ENCODE measurements at places on chromosomes 3 and 15. TPM values are rescaled to one million over a fixed set of nuclear protein-coding genes. Genes with fewer than 3 reads are reported as not detected.
A peak's percentile ranks its signal among the peaks of the same experiment; 100 is the strongest.

The CIDEC gene
- total RNA-seq: 51.3 TPM

The GOLGA8T gene
- total RNA-seq: 1.5 TPM

The RPL39L gene
- total RNA-seq: 10.8 TPM

The SERPINI1 gene
- 13.8 TPM for total RNA-seq

The STRIT1 gene
- total RNA-seq: not detected

The STAB1 gene
- total RNA-seq: 124 TPM

The NGRN gene
- total RNA-seq: 59.2 TPM

The PPP1R14D gene
- total RNA-seq: not detected

DNA sequence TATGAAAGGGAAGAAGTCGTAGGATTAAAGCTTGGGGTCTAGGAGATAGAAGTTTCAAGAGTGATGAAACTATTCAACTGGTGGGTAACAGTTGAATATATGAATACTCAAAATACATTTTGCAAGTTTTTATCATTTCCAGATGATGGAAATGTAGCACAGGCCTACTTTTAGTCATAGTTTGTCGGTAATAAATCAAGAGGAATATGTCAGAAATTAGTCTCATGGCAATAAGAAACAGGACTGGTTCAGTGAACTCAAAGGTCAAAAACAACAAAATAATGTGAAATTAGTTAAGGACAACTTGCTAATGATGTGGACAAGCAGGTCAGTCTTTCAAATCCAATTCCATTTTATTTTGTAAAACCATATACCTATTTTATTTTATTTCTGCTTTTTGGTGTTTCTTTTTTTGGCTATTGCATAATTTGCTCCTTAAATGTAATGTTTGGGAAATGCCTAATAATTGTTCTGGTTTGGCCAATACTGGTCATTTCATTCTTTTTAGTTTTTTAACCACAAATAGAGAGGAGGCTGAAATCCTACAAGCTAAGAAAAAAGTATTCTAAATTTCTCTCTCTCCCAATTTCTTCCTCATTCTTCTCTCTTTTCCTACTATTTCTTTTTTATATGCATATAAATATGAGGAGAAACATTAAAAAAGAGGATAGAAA, 195.2 kb upstream of the ARHGEF26 start:
- H3K4me3 ChIP-seq: no peak overlapping the region
- no peaks in the 10 kb centered on the region for H3K27me3 ChIP-seq
- no peak overlapping the region for H3K27ac ChIP-seq
- peaks cover 6% of the 10 kb centered on the region for H3K4me1 ChIP-seq
- H3K36me3 ChIP-seq: no peaks in the 10 kb centered on the region
- DNase-seq: no peak

- H3K4me3 ChIP-seq: no peak overlapping the region
- no peak for DNase-seq
- no peaks in the 10 kb centered on the region for H3K27me3 ChIP-seq
- H3K4me1 ChIP-seq: no peaks in the 10 kb centered on the region
- H3K36me3 ChIP-seq: no peaks in the 10 kb centered on the region
These were observed 547.8 kb upstream of the EPHA6 start for GRCh38 chr3:96266395-96267190.

- peak overlapping the region; percentile 82 for H3K27ac ChIP-seq
- peaks cover 57% of the 10 kb centered on the region for H3K4me1 ChIP-seq
These were observed 1.1 kb downstream of the EAF1 start for GRCh38 chr3:15428539-15428938.

GRCh38 chr15:58568157-58568571, 136.4 kb downstream of the LIPC start:
- no peaks in the 10 kb centered on the region for H3K36me3 ChIP-seq
- no peaks in the 10 kb centered on the region for H3K27me3 ChIP-seq
- no peaks in the 10 kb centered on the region for H3K4me1 ChIP-seq

DNA sequence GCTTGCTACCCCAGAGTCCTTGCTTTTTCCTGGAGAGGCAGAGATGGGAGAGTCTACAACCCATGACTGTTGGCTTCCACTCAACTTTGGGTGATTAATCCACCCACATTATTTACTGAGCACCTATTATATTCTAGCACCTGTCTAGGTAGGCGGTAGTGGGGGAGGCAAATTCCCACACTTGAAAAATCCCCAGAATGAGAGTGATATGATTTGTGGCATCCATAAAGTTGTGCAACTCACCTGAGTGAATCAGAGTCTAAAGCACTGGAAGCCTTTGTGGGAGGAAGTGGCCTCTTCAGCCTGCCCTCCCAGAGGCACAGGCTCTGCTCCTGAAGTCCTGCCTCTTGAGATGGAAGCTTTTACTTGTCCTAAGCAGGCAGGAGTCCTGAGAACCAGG, 40.4 kb upstream of the CTNNB1 start:
- H3K4me1 ChIP-seq: no peaks in the 10 kb centered on the region
- no peaks in the 10 kb centered on the region for H3K27me3 ChIP-seq
- H3K36me3 ChIP-seq: no peaks in the 10 kb centered on the region
- DNase-seq: no peak
- no peak overlapping the region for H3K4me3 ChIP-seq

DNA sequence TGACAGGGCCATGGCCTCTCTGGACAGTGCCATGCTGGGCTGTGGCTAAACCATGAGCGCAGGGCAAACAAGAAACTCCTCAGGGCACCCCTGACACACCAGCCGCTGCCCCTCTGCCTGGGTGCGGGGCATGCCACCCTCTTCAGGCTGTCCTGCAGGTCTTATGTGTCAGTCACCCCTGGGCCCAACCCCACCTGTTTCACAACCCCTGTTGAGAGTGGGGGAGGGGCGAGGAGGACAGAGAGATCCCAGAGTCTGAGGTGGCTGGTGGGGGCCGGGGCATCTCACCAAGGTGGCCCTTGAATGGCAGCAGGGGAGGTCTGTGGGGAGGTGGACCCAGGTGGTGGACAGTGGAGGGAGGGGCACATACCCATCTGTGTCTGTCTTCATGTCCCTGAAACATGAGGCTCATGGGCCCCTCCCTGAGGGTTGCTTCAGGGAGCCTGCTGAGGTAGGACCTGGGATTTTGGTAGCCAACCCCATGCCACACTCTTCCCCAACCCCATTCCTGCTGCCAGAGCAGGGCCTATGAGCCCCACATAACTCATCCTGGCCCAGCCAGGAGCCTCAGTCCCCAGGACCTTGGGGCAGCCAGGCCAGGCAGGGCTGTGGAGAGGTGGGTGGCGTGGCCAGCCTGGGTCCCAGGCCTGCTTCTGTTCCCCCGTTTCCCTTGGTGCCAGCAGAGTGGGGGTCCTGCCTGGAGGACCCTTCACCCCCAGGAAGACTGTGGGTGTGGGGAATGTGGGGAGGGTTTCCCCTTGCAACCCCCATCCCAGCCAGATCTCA, 1.7 kb upstream of the STAB1 start:
- peaks cover 50% of the 10 kb centered on the region for H3K36me3 ChIP-seq
- H3K27ac ChIP-seq: no peak overlapping the region
- H3K4me1 ChIP-seq: peaks cover 45% of the 10 kb centered on the region

- H3K4me3 ChIP-seq: no peak overlapping the region
- no peaks in the 10 kb centered on the region for H3K4me1 ChIP-seq
- H3K27me3 ChIP-seq: no peaks in the 10 kb centered on the region
- no peak overlapping the region for H3K27ac ChIP-seq
- no peaks in the 10 kb centered on the region for H3K36me3 ChIP-seq
- no peak for DNase-seq
These were observed 187.9 kb upstream of the ATP10A start for GRCh38 chr15:26050984-26051383.

- H3K27me3 ChIP-seq: no peaks in the 10 kb centered on the region
- no peak overlapping the region for H3K27ac ChIP-seq
- no peaks in the 10 kb centered on the region for H3K36me3 ChIP-seq
- no peak overlapping the region for H3K4me3 ChIP-seq
These were observed 116.7 kb upstream of the LMOD3 start for GRCh38 chr3:69239063-69239462.

DNA sequence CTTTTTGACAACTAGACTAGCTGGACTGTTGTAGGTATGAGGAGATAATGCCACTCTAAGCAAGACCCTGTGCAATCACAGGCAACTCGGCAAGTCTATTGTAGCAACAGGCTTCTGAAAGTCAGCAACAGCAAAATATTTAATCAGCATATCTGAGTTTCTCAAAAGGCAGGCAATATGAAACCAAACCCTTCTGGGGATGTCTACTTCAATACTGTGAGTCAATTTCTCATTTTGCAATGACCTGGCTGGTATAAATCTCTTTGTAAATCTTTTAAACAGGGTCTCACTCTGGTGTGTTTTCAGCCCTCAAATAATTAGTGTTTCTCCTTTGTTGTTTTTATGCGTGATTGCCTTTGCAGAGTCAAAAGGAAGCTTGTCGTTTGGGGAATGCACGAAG, 1044.5 kb downstream of the NTRK3 start:
- DNase-seq: no peak
- no peaks in the 10 kb centered on the region for H3K27me3 ChIP-seq
- no peaks in the 10 kb centered on the region for H3K4me1 ChIP-seq
- no peak overlapping the region for H3K4me3 ChIP-seq
- H3K27ac ChIP-seq: no peak overlapping the region

GRCh38 chr15:69557020-69557706, 104.5 kb downstream of the RPLP1 start:
- peaks cover 14% of the 10 kb centered on the region for H3K4me1 ChIP-seq
- H3K36me3 ChIP-seq: no peaks in the 10 kb centered on the region
- DNase-seq: no peak
- H3K4me3 ChIP-seq: no peak overlapping the region
- no peaks in the 10 kb centered on the region for H3K27me3 ChIP-seq

DNA sequence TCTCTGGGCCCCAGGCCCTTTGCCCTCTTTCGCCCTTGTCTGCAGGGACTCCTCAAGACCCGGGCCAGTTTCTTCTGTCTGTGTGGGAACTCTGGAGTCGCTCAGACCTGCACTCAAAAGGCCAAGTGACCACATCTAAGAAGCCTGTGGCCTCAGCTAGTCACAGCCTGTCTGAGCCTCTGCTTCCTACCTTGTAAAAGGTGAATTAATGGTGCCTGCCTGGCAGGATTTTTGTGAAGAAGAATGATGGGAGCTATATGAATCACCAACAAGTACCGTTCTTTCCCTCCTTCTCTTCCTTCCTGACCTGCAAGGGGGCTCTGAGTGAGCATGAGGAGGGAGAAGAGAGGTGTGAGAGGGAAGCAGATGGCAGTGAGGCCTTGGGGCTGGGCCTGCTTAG, 7.5 kb downstream of the PLIN1 start:
- no peaks in the 10 kb centered on the region for H3K36me3 ChIP-seq
- peaks cover 8% of the 10 kb centered on the region for H3K4me1 ChIP-seq

- H3K27ac ChIP-seq: no peak overlapping the region
- peaks cover 18% of the 10 kb centered on the region for H3K27me3 ChIP-seq
- H3K4me1 ChIP-seq: peaks cover 9% of the 10 kb centered on the region
- no peak for DNase-seq
- no peak overlapping the region for H3K4me3 ChIP-seq
These were observed 10.2 kb downstream of the SHOX2 start for GRCh38 chr3:158095814-158096704.

DNA sequence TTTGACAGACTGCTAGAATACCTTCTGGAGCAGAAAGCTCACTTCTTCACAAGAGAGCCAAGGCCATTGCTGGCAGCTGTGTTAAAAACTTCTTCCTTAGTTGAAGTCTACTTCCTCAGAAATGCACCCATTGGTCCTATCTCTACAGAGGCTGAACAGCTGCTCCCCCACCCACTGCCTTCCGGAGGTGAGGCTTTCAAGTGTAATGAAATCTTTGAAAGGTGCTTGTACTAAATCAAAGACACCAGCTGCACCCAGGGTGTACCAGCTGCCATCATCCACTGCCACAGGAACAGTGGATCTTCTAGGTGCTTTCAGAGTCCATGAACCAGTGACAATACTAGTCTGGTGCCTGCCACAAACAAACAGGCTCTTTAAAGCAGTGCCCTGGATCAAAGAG, 26.4 kb upstream of the HERC1 start:
- DNase-seq: no peak
- H3K4me3 ChIP-seq: no peak overlapping the region
- no peak overlapping the region for H3K27ac ChIP-seq
- no peaks in the 10 kb centered on the region for H3K27me3 ChIP-seq
- no peaks in the 10 kb centered on the region for H3K4me1 ChIP-seq

DNA sequence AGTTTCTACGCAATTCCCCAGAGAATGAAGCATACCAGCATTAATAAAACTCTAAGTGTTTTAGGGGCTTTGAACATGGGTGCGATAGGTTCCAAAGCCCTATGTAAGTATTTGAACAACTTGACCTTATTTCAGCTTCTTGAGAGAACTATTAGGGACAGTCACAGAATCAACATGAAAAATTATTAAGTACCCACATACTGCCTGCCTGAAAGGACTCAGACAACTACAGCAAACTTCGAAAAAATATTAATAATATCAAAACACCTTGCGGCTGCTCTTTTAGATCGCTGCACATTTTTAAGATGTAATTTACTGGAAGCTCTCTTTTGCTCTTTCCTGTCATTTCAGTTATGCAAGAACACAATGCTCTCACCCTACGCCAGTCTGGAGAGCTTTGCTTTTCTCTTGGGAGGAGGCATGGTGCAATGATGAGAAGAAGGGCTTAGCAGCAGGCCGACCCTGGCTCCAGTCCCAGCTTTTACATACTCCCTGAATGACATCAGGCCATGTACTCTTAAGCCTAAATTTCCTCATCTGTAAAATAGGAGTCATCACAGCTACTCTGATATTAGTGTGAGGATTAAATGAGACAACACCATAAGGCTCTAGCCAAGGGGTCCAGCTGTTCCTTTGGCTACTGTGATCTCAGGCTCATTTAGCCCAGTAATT, 640.7 kb downstream of the FHIT start:
- no peaks in the 10 kb centered on the region for H3K27me3 ChIP-seq
- no peaks in the 10 kb centered on the region for H3K4me1 ChIP-seq

GRCh38 chr15:50113187-50113505, 5.9 kb downstream of the ATP8B4 start:
- H3K36me3 ChIP-seq: no peaks in the 10 kb centered on the region
- no peaks in the 10 kb centered on the region for H3K4me1 ChIP-seq
- H3K4me3 ChIP-seq: no peak overlapping the region

DNA sequence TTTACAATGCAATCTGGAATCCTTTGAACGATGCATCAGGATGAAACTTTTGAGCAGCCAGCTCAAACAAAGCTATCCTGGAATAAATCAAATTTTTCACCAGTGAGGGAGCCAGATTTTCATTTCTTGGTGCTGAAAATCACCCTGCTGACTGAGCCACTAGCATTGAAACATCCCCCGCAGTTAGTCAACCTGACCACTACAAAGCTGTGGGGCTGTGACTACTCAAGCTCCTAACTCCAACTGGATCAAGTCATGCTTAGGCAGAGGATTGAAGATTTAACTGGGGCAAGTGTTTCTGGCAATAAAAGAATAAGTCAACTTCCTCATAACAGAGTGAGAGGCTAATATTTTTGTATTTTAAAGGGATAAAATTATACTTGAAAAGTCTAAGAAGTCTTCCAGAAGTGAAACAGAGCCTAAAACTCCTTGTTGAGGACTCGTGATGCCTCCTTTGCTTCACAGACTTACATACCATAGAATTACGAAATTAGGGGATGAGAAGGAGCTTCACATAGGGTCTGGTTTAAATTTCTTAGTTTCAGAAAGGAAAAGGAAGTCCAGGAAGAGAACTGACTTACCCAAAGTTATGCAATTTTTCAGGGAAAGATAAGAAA, 177.8 kb downstream of the SERPINI1 start:
- no peaks in the 10 kb centered on the region for H3K4me1 ChIP-seq
- H3K4me3 ChIP-seq: no peak overlapping the region
- no peak for DNase-seq
- H3K27ac ChIP-seq: no peak overlapping the region
- H3K27me3 ChIP-seq: no peaks in the 10 kb centered on the region
- no peaks in the 10 kb centered on the region for H3K36me3 ChIP-seq

- H3K27ac ChIP-seq: no peak overlapping the region
- no peaks in the 10 kb centered on the region for H3K27me3 ChIP-seq
- no peaks in the 10 kb centered on the region for H3K4me1 ChIP-seq
- H3K36me3 ChIP-seq: no peaks in the 10 kb centered on the region
These were observed 1294.1 kb downstream of the NSUN3 start for GRCh38 chr3:95356764-95357501.

GRCh38 chr3:106438887-106439286, 570.1 kb upstream of the CBLB start:
- no peak overlapping the region for H3K4me3 ChIP-seq
- DNase-seq: no peak
- no peaks in the 10 kb centered on the region for H3K4me1 ChIP-seq
- no peaks in the 10 kb centered on the region for H3K27me3 ChIP-seq
- no peaks in the 10 kb centered on the region for H3K36me3 ChIP-seq
- no peak overlapping the region for H3K27ac ChIP-seq
